IPS DF 6.9 (cell line): ENCODE measurements at places on chromosomes 1 and 21.

DNA sequence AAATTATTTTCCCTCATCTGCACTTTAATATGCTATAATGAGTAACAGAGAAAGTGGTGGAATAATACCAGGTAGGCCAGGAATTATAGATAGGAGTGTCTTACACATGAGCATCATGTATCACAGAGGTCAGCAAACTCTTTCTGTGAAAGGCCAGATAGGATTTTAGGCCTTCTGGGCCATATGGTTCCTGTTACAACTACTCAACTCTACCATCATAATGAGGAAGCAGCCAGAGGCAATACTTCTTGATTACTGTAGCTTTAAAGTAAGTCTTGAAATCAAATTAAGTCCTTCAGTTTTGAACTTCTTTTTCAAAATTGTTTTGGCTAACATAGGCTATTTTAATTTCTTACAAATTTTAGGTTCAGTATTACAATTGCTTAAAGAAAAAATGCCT lies 32.1 kb upstream of the IGSF3 start:
- DNase-seq = no peak

DNA sequence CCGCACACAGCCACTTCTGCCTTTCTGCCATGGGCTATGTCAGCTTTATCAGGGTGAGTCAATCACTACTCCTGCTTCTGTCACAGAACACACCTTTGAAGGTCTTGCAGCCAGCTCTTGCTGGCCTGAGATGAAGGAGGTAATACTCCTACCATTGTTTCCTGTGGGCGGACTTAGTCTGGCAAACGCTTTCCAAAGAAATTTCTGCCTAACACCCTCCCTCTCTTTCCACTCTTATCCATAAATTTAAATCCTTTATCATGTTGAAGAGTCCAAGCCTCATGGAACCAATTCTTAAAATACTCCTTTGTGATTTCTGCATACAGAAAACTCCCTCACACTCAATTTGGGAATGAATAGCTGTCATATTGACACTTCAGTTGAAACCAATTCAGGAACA lies 633.1 kb upstream of the CHRM3 start:
- DNase-seq = no peak

- no peak for DNase-seq
Measured at GRCh38 chr1:69413129-69413528, 154.6 kb upstream of the LRRC7 start.

DNA sequence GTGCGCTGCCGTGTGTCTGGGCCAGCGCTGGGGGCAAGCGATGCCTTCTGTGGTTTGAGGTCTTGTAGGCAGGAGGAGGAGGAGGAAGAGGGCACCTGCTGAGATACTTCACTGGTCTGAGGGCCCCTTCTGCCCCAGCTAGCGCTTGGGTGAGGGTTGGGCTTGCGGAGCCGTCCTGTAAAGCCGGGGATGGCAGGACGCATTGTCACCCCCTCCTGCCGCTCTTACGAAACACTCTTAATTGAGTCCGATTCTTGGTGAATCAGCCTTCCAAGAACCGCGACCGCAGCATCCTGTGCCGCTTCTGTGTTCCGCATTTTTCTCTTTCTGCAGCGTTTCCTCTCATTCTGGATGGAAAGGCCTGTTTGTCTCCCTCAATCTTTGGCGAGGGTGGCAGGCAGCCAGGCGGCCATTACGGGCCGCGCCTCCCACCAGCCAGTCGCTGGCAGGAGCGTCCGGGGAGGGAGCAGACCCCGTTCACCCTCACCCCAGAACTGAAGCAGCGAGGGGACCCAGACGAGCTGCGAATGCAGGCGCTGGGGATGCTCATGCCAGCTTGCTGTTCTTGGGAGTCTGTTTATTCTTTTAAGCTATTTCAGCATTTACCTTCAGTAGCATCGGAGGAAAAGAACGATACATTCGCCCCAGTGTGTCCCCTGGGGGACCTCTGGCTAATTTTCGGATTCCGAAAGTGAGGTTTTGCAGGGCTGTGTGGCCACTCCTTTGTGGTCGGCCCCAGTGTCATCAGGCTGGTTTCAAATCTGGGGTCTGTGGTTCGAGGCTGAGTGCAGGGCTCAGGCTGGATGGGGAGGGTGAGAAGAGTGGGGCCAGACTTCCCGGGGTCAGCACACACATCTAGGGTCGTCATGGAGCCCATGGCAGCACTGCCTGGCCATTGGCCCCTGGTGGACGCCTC lies 62.7 kb downstream of the SKI start:
- DNase-seq = no peak

GRCh38 chr1:94411237-94411636 lies 7.0 kb upstream of the ABCD3 start:
- no peak for DNase-seq

GRCh38 chr1:59139396-59139795 lies 157.5 kb upstream of the FGGY start:
- DNase-seq = no peak
